ENCODE measurements at places on chromosomes 16 and 17.

DNA sequence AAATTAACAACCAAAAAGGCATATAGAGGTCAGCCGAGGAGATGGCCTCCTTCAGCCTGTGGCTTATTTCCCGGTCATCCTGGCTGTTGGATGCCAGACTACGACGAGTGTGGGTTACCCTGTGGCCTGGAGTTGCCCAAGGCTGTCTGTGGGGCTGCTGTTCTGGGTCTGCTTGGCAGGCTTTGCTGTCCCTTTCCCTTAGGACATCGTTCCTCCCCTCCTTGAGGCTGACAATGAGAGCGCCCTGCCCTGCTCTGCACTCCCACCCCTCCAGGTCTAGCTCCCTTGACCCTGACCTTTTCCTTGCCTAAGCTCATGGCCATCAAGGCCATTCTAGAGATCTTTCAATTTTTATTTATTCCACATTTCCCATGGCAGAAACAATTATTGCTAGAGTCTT, 1.9 kb upstream of the CBFB start:
- DNase-seq: no peak

GRCh38 chr16:25390761-25391160, 133.1 kb upstream of the ZKSCAN2 start:
- no peak for DNase-seq

- no peak for DNase-seq
Measured at GRCh38 chr17:72466606-72467005, 345.8 kb downstream of the SOX9 start.

- DNase-seq: peak; percentile 84
Measured at GRCh38 chr17:31095236-31096105, 694 bp downstream of the NF1 start.

- no peak for DNase-seq
Measured at GRCh38 chr16:88287219-88287618, 95.5 kb upstream of the ZNF469 start.

GRCh38 chr17:79098282-79098867, 23.8 kb downstream of the ENGASE start:
- DNase-seq: no peak

DNA sequence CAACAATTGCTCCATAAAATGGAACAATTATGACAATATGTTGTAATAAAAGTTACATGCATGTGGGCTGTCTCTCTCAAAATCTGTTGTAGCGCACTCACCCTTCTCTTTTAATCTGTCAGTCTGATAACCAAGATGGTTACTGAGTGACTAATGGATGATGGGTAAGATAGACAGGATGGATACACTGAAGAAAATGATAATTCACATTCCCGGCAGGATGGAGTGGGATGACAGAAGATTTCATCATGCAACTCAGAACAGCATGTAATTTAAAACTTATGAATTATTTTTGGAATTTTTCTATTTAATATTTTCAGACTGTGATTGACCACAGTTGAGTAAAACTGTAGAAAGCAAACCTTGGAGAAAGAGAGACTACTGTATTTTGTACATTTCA, 30.5 kb downstream of the CDH13 start:
- no peak for DNase-seq

GRCh38 chr17:49914096-49914490, 54.9 kb upstream of the DLX4 start:
- no peak for DNase-seq

DNA sequence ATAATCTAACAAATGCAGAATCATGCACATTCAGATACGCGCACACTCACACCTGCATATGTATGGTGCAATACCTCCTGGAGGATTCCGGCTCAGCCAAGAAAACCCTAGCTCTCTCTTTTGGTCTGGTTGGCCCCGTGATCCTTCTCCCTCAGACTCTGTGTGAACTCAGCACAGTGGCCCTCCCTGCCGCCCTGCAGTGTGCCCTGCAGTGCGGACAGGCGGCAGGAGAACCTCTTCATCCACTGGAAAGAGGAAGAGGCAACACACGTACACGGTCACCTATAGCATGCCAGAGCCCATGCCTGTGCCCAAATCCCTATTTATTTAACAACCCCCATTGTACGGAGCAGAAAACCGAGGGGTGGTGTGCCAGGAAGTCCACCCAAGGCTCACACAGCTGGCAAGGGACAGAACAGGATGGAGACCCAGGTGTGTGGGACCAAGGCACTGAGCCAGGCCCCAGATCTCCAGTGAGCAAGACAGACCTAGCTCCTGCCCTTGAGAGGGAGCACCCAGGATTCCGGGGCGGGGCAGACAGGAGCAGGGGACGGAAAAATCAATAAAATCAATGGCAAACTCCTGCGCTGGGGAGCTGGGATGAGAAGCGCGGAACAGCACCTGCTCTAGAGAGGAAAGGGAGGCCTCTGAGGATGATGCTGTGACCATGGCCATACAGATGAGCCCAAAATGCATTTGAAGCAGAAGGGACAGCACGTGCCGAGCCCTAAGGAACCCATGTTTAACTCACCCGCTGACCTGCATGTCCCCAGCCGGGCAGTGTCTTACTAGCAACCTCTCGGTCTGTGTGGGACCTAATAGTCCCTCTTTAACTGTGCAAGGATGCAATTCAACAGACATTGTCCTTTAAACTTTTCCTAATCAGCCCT, 54.7 kb upstream of the CIBAR2 start:
- no peak for DNase-seq

DNA sequence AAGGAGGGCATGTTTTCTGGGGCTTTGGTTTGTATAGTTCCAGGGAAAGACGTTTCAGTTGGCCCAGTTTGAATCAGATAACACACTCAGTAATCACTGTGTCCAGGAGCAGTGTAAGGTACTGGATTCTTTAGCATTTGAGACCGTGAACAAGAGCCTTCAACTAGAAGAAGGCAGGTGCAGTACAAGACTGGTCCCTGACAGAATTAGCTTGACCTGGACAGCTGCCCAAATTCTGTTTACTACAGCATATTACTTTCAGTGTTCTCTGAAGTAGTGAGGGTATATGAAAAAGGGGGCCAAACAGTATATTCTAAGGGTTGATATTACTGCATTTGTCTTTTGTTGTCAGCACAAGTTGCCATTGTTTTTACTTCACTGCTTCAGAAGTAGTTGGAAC, 81.3 kb downstream of the COX10 start:
- no peak for DNase-seq

DNA sequence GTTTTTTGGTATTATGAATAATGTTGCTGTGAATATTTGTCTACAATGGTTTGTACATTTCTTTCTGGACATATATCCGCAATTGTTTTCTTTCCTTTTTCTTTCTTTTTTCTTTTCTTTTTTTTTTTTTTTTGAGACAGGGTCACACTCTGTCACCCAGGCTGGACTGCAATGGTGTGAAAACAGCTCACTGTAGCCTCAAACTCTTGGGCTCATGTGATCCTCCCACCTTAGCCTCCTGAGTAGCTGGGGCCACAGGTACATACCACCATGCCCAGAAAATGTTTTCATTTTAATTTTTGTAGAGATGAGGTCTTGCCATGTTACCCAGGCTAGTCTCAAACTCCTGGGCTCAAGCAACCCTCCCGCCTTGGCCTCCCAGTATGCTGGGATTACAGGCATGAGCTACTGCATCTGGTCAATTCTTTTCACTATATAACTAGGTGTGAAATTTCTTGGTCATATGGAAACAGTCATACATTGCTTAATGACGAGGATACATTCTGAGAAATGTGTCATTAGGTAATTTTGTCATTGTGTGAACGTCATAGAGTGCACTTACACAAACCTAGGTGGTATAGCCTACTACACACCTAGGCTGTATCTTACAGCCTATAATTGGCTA, 15.2 kb downstream of the IL21R start:
- no peak for DNase-seq

DNA sequence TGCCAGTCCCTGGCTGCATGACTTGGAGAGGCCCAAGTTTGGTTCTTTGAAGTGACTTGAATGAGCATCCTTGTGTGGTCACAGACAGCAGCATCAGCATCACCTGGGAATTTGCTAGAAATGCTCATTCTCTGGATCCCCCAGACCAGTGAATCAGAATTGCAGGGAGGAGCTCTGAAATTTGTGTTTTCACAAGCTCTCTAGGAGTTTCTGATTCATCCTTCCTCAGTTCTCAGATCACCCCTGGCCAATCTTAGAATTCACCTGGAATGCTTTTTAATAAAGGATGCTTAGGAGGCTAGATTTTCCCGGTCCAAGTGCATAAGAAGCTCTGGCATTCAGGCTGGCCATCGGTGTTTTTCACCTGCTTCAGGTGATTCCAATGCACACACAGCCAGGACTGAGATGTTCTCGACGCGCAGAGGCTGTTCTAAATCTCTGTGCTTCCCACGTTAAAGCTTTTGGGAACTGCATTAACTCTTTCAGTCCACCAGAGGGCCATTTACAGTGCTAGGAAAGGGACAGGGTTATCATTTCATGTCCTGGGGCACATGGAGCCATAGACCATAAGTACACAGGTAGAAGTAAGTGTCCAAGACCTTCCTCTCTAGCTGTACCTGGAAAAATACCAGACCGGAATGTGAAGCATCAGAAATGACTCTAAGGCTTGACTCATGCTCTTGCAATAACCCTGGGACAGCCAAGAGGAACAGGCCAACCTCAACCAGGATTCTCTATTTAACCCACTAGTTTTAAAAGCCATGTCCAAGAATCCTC, 85.7 kb upstream of the XYLT1 start:
- no peak for DNase-seq

GRCh38 chr16:3400446-3400778, 392 bp downstream of the ZSCAN32 start:
- no peak for DNase-seq

DNA sequence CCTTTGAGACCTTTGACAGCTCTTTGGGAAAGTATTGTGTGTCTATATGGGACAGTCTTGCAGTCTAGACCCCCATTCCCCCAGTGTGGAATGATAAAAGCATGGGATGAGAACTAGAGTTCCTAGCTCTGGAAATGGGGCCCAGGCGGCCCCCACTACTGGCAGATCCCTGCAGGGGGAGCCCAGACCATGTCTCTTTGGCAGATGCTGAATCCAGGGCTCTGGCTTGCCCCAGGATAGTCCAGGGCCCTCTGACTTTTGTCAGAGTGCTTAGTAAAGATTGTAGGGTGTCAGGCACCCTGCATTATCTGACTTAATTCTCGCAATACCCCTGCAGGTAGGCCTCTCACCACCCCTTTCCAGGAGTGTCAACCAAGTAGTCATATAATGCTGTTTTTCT, 8.3 kb downstream of the ALKBH5 start:
- no peak for DNase-seq

DNA sequence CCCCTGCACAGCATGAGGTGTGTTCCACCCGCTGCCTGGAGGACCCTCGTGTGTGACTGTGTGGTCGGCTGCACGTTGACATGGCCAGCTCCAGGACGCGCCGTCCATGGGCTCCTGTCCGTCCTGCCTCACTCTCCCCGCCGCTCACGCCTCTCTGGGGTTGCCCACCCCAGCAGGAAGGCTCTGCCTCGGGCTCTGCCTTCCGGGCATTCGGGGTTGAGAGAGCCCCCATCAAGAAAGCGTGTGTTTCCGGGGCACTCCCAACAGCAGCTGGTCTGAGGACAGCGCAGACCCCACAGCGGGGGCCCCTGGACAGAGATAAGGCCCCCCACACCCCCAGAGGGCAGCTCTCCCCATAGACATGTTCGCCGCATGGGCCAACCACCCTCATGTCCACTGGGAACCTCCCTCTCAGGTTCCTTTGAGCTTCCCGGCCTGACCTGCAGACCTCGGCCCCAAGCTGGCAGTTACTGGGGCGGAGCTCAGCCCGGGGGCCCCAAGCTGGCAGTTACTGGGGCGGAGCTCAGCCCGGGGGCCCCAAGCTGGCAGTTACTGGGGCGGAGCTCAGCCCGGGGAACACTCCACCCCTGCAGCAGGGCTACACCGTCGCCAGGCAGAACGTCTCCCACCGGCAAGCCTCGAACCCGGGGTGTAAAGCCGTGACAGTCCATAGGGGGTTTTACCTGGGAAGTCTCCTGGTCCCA, 8.4 kb upstream of the PIEZO1 start:
- no peak for DNase-seq

DNA sequence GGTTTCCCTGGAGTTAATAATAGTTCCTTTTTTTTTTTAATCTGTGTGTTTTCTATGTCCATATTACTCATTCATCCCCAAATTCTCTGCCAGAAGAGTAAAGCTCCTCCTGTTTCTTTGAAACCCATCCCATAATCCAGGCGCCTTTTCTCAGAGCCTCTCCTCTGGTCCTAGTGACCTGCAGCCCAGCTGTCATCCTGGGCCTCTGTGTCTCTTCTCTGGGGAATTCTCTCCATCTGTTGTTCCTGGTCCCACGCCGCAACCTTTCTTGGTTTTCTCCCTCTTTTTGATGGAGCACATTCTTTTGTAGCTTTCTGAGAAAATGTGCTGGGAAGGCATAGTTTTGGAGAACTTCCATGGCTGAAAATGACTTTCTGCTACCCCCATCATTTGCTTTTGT, 10.2 kb downstream of the KATNB1 start:
- DNase-seq: no peak

DNA sequence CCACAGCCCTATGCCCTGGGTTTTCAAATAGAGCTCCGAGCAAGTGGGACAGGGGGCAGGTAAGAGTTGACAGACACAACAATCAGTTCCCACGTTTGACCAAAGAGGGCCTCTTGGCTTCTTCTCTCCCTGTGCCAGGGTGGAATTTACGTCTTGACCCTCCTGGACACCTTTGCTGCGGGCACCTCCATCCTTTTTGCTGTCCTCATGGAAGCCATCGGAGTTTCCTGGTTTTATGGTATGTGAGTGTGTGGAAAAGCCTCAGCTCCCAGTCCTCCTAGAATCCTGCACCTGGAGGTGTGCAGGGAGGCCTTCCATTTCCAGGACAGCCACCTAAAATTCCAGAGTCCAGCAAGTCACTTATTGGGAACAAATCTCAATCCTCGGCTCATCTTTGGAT, 42.5 kb downstream of the SLC6A2 start:
- no peak for DNase-seq

GRCh38 chr17:39399791-39400190, 1.6 kb downstream of the FBXL20 start:
- no peak for DNase-seq

- DNase-seq: peak; percentile 56
Measured at GRCh38 chr16:67897231-67897630, 4.2 kb downstream of the PSKH1 start.

- no peak for DNase-seq
Measured at GRCh38 chr17:68035131-68035522, 408 bp upstream of the KPNA2 start.

- DNase-seq: no peak
Measured at GRCh38 chr16:46748775-46749705, 896 bp upstream of the MYLK3 start.

GRCh38 chr16:11670171-11671131, 2.2 kb downstream of the SNN start:
- DNase-seq: no peak

DNA sequence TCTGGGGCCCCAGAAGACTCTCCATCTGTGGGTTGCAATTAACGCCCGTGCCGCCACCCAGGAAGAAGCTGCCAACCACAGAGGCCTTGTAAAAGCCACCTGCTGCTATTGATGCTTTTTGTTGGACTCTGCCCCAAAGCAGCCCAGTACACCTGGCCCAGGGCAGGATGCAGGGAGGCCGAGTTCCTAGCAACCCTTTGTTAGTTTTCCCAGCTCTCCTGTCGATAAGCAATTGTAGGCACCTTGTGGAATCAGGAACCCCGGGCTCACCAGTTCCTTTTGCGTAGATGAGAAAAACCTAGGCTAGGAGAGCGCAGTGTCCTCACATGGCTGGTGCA, 103.3 kb downstream of the ABCC6 start:
- no peak for DNase-seq
